Kidney (tissue), 22 donors: ENCODE measurements at places on chromosomes 2 and 18. TPM values are rescaled to one million over a fixed set of nuclear protein-coding genes. Genes with fewer than 3 reads are reported as not detected.

OTX1 gene
- polyA plus RNA-seq: not detected

SF3B6 gene
- 170 TPM for polyA plus RNA-seq

- H3K4me1 ChIP-seq: peaks cover 4% of the 10 kb centered on the region
- H3K27ac ChIP-seq: no peak overlapping the region
- H3K27me3 ChIP-seq: no peaks in the 10 kb centered on the region
- DNase-seq: no peak
- no peaks in the 10 kb centered on the region for H3K36me3 ChIP-seq
Observed at GRCh38 chr2:136057023-136057801, 60.7 kb downstream of the CXCR4 start.

PIKFYVE gene
- 3.4 TPM for polyA plus RNA-seq

RNU2-63P gene
- not detected for polyA plus RNA-seq

DNA sequence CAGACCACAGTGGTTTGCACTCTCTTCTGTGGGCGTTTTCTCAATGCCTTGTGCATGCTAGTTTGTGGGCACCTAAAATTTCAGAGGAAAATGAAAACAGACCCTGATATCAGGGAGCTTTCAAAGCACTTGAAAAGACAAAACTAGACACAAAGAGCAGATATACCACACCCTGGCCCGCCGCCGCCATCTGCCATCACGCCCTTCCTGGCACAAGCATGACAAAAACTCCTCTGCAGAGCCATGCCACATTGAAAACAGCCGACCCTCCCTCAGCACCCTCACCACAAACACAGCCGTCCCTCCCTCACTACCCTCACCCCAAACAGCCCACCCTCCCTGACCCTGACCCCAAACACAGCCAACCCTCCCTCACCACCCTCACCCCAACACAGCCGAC is 84.8 kb upstream of the RAB6C start:
- H3K4me1 ChIP-seq: no peaks in the 10 kb centered on the region
- H3K4me3 ChIP-seq: no peak overlapping the region
- peak; percentile 13 for DNase-seq

DNA sequence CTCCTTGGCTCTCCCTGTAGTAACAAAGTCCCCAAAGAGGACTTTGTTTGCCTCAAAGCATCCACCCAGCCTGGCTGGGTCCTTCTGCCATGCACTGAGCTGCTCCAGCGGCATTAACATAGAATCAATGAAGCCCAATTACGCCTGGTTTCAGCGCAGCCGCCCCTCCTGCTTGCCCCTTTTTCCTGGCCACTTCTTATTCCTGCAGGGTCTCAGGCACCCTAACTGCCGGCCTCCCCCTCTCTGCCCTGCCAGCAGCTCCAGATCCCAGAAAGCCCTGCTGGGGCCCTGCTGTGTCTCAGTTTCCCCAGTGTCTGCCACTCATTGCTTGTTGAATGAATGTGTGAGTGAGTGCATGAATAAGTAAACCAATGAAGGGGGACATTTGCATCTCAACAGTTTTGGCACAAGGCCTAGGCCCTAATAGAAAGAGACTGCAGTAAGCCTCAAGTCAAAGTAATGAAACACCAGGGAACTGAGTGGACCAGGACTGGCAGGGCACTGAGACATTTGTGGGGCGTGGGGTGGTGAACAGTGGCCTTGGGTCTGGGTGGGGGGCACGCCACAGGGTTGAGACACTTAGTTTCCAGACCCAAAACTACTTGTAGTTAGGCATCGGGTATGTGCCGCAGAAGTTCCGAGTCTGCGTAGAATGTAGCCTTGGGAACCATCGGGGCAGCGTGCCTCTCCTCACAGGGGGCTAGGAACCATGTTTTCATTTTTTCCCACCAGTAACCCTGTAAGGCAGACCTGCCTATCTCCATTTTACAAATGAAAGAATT is 60.6 kb downstream of the SMAD7 start:
- no peaks in the 10 kb centered on the region for H3K27me3 ChIP-seq
- H3K27ac ChIP-seq: no peak overlapping the region
- no peak overlapping the region for H3K4me3 ChIP-seq

DNA sequence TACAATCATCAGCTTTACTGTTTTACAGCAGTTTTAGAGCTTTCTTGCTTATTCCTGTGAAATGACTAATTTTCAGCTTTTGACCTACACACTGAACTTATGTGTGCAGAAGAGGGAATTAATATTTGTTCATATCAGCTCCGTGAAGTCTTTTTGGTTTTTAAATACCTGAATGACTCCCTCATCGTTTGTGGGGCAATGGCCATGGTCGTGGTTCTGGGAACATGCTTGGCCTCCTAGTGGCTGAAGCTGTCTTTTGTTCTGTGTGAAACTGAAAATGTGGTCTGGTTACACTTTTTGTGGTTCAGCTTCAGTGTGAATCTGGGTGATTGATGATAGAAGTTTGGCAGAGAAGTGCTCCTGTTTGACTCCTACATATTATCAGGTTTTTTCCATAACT is 408.1 kb downstream of the THSD7B start:
- DNase-seq: peak; percentile 16
- no peaks in the 10 kb centered on the region for H3K27me3 ChIP-seq
- no peaks in the 10 kb centered on the region for H3K4me1 ChIP-seq
- no peak overlapping the region for H3K4me3 ChIP-seq
- no peak overlapping the region for H3K27ac ChIP-seq

DNA sequence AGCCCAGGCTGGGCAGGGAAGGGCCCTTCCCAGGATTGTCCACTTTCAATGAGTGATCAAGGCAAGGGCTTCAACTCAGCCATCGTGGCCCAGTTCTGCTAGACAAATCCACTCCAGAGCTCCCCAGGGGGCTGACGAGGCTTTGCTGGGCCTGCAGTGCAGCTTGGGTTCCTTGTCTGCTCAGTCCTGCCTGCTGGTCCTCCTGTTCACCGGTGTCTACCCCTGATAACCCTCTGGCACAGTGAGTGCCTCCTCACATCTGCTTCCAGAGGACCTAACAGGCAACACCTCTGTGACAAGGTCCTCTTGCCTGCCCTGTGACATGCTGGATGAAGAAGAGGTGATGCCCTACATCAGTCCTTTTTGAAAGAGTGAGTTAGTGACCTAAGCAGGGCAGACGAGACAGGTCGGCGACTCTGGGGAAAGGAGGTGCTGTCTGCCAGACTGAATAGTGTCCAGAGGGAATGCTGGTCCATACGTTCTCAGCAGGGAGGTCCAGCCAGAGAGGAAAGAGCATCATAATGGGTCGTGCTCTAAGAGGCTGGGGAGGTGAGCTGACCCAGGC is 20.9 kb upstream of the KCNF1 start:
- H3K4me3 ChIP-seq: no peak overlapping the region
- DNase-seq: no peak
- no peak overlapping the region for H3K27ac ChIP-seq
- H3K4me1 ChIP-seq: no peaks in the 10 kb centered on the region
- H3K27me3 ChIP-seq: no peaks in the 10 kb centered on the region

- no peak overlapping the region for H3K4me3 ChIP-seq
- H3K36me3 ChIP-seq: no peaks in the 10 kb centered on the region
- no peaks in the 10 kb centered on the region for H3K27me3 ChIP-seq
- H3K27ac ChIP-seq: no peak overlapping the region
Observed at GRCh38 chr2:74708883-74709282, 54.8 kb downstream of the SEMA4F start.

DNA sequence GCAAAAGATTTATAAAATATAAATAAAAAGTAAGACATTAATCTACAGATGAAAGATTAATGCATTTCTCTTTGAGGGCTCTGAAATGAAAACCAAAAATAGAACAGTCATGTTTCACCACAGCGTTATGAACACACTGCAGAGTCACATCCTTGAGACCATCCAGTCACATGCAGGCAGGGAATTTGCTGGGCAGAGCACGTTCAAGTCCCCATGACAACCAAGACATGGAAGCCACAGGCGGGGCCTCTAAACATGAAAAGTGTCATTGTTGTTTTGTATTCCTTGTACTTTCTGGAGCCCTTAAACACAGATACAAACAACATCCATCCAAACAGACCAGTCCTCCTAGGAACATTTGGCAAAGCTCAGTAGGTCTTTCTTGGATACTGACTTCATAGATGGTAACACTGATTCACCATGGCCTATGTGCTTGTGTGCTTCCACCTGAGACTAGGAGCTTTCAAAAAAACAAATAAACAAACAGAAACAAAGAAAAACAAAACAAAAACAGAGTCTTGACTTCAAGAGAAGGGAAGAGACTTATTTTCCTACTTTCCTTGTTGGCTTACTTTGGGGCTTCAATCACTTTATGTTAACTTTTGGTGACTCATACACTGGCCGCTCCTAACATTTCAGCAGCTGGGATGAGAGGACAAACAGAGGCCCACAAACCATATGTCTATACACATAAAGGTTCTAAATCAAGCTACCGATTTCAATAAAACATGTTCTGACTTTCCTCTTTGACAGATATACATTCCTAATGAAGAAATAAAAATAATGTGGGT is 99.5 kb upstream of the CCDC85A start:
- no peaks in the 10 kb centered on the region for H3K4me1 ChIP-seq
- no peak overlapping the region for H3K4me3 ChIP-seq
- H3K27ac ChIP-seq: no peak overlapping the region
- H3K27me3 ChIP-seq: no peaks in the 10 kb centered on the region
- H3K36me3 ChIP-seq: no peaks in the 10 kb centered on the region

SFT2D3 gene
- 5.1 TPM for polyA plus RNA-seq

NCKAP5 gene
- 1.8 TPM for polyA plus RNA-seq

DNA sequence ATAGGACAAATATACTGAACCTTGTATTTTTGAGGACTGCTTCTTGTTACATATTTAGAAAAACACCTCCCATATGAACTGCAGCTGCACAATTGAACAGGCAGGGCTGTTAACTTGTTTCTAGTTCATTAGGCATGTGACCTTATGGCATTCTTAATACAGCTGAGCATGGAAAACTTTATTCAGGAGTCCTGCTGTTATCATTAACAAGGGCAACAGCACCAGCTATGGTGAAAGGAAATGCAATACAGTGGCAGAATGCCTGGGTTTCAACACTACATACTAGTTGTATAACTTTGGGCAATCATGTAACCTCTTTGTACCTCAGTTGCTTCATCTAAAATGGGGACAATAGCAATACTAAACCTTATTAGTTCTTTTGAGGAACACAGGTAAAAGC is 71.8 kb downstream of the GDF7 start:
- no peaks in the 10 kb centered on the region for H3K36me3 ChIP-seq
- no peak for DNase-seq
- no peaks in the 10 kb centered on the region for H3K27me3 ChIP-seq
- H3K4me1 ChIP-seq: peaks cover 5% of the 10 kb centered on the region
- H3K27ac ChIP-seq: no peak overlapping the region
